T-helper 2 cell treated with Interferon-gamma antibody and Interleukin-4, amounts not matched to agents 100 ng/mL and 5 ng/mL, for 36 hours (primary cell): ENCODE measurements at places on chromosomes 13 and 19. TPM values are rescaled to one million over a fixed set of nuclear protein-coding genes. Genes with fewer than 3 reads are reported as not detected.

RASIP1 gene
- 0.27 and 0.30 TPM in 2 replicates for total RNA-seq

CYP4F12 gene
- not detected in 2 replicates for total RNA-seq

RFPL4AL1 gene
- not detected in 2 replicates for total RNA-seq

FEM1A gene
- 13.4 and 13.7 TPM in 2 replicates for total RNA-seq

DAND5 gene
- not detected in 2 replicates for total RNA-seq

GNG8 gene
- 2.9 and 4.6 TPM in 2 replicates for total RNA-seq

TMEM147 gene
- total RNA-seq: 54.8 and 58.6 TPM in 2 replicates

ATP8B3 gene
- 25.6 and 28.5 TPM in 2 replicates for total RNA-seq

ZNF729 gene
- not detected in 2 replicates for total RNA-seq

LRRC63 gene
- 1.1 and 1.2 TPM in 2 replicates for total RNA-seq

ICAM1 gene
- total RNA-seq: 19.4 and 21.7 TPM in 2 replicates

ZNF723 gene
- not detected in 2 replicates for total RNA-seq
